ENCODE measurements at places on chromosomes 6 and 20.

DNA sequence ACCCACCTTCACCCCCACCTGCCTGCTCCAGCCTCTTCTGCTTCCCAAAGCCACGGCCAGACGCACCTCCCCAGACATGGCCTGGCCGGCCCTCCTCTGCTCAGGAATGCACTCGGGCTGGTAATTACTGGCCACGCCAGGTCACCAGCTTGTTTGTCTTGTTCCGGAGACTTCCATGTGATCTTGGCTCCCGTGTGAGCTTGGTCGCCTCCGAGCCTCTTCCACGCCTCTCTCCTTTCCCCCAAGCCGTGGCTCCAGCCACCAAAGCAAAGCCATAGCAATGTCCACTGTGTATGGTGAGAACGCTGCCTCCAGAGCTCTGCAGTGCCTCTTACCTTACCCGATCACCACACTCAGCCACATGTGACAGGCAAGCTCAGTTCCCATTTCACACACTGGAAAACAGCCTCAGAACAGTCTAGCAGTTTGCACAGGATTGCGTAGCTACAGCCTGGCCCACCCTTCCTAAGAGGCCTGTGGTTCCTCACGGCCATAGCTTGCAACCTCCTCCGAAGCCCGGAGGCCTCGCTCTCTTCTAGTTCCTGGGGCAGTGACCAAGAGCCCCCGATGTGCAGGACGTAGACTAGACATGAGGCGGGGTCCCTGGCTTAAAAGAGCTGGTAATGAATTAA lies 48.1 kb upstream of the AFDN start:
- no peak for DNase-seq

- DNase-seq = no peak
Observed at GRCh38 chr6:101907356-101908217, 514.1 kb downstream of the GRIK2 start.

- DNase-seq = no peak
Observed at GRCh38 chr6:13808801-13809200, 5.6 kb downstream of the MCUR1 start.

DNA sequence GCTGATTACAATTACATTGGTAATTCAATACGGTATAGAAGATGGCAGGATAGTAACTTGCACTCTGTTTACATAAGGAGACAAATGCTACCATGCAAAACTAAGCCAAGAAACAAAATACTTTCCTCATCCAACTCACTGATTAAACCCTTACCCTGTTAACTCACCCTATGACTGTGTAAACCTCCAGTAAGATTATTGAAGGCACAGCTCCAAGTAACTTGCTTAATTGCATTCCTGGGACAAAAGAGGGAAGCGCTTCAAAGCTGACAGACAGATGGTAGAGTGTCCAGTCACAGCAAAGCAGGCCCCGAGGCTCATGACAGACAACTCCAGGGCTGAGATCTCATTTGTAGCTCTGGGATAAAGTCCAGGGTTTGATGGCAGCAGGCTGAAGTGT lies 6.9 kb upstream of the KIF16B start:
- no peak for DNase-seq

DNA sequence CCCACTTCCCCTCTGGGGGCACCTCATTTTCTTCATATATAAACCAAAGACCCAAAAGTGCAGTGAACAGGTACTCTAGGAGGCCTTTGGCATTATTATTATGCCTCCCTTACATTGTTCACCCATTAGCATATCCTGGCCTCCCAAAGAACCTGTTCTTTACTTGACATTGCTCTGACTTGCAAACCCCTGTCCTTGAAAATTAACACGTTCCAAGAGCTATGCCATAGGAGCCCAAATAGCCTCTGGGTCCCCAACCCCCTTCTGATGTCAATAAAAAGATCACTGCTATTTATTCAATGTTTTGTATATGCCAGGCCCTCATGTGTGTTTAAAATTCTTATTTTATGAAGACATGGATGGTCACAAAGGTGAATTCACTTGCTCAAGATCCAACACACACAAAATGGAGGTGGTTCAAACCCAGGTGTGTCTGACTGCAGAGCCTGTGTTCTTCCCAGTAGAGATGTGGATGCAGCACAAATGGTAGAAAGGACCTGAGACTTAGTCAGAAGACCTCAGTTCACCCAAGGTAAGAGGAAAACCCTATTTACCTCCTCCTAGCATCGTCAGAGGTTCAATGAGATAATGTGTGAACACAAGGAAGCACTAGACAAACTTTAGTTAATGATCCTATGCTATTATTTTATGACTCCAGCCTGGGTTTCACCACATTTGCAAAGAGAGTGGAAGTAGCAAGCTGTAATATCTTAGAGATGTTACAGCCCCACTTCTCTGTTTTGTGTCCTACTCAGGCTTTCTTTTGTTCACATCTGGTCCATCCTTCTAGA lies 36.6 kb downstream of the BCL2L1 start:
- no peak for DNase-seq

GRCh38 chr6:170378502-170378901 lies 71.9 kb downstream of the FAM120B start:
- no peak for DNase-seq

- no peak for DNase-seq
Observed at GRCh38 chr6:12941422-12941821, 224.9 kb downstream of the PHACTR1 start.

DNA sequence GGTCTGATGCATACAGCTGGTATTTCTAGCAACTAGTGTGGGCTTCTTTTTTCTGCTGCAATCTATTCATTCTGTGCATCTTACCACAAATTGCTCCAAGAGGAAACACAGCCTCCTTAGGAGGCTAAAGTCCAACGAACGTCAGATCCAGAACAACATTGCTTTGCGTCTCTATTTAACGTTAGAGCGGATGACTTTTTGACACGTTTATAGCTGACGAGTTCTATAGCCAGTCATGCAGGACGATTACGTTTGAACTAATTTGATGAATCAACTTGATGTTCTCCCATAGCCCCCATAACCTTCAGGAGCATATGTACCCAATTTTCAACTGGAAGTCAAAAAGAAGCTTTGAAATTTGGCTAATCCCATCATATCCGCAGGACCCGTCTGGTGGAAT lies 59.9 kb downstream of the TSHZ2 start:
- no peak for DNase-seq

GRCh38 chr20:5513975-5514516 lies 197.3 kb upstream of the PROKR2 start:
- no peak for DNase-seq

- DNase-seq = no peak
Observed at GRCh38 chr6:134753001-134753400, 196.9 kb downstream of the ALDH8A1 start.

DNA sequence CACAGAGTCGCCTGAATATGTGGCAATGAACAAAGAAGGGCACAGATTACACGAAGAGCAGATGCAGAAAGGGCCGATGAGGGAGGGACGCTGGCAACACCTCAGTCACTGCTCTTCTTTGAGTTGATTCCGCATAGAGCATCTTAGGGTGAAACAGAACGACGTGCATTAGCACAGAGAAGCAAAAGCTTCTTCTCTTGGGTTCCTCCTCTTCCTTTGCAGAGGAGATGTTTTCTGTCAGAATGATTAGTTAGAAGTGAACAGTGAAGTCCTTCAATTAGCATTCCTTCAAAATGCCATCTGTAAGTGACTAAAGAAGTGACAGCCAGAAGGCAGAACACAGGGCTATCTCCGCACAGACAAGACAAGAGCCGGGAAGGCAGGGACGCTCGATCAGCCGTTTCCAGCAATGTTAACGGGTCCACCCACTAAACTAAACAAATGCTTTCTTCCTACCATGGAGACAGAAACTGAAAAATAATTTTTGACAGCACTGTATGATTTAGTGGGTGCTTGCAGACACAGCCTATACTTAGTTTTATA lies 219.8 kb upstream of the AGPAT4 start:
- DNase-seq = no peak

DNA sequence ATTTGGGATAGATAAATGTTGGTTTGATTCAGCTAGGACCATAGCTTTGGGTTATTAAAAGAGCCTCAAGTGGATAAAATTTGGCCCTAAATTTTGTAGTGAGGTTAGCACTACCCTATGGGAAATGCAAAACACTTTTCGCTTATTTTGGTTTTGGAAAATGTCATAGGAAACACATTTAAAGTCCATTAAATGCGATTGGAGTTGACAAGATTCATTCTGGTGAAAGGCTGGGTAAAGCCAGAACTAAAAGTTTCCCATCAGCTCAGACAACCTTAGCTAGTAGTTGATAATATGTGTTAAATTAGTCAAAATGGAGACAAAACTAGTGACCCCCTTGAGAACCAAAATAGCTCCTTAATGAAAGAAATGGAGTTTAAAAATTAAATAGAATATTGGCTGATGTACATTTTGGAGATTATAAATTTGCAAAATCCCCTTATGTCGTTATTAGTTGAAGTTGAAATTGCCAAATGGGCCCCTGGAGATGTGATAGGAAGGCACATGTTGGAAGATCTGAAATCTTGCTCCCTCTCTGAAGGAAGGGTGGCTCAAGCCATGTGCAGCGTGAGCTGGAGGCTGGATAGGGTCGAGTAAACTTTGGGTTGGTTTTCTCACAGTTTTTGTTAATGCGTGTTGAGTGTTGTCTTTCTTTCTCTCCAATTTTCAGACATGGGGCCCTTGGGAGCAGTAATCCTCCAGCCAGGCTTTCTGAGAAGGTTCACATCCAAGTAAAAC lies 72.8 kb downstream of the CD83 start:
- no peak for DNase-seq

GRCh38 chr6:149860834-149861602 lies 3.1 kb downstream of the LRP11 start:
- DNase-seq = no peak

DNA sequence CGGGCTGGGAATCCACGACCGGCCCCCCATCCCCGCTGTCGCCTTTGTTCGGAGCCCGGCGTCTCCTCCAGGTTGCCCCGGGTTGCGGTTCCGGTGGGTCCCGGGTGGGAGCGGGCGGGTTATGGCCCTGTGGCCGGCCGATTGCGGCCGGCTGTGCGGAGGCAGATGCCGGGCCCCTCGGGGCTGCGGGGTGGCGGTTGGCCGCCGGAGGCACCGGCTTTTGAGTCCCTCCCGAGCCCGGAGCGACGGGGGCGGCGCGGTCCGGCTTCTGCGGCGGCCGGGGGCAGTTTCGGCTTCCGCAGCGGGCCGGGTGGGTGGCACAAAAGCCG lies 431 bp downstream of the LOC128125822 start:
- no peak for DNase-seq

DNA sequence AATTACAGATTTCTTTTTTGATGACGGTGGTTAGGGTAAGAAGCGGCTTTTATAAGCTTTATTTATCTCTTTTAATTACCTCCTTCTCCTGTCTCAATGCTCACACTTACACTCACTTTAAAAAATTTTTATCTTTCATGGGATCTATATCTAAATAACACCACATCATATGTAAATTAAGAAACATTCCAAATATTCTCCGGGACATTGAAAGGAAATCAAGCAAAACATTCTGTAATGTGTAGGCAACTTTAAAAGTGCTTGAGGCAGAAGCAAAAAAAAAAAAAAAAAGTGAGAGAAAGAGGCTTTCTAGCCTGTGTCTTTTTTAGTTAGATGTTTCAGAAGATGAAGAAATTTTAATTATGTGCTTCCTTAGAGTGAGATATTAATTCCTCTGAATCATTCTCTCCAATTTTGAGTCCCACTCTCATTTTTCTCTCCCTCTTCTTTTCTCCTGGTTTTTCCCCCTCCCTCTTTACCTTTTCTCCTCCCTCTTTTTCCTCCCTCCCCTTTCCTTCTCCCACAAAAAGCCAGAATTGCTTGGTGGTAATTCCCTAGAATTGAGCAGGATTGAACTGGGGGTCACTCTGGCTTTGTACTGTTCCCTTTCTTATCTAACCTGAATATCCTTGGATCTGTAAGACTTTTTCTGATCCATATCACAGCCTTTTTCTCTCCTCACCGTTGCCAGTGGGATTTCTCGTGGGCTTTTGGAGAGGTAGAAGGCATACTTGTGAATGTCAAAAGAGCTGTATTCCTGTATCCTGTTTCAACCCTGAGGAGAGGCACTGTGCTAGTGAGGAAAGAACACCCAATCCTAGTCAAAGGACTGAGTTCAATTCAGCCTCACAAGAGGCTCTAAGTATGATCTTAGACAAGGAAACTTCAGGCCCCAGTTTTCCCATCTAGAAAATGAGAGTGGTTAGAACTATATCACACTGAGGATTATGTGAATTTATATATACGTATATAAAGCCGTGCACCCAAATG lies 30.4 kb downstream of the KCNQ5 start:
- peak; percentile 11 for DNase-seq

GRCh38 chr20:15656124-15656523 lies 917.1 kb downstream of the KIF16B start:
- no peak for DNase-seq

DNA sequence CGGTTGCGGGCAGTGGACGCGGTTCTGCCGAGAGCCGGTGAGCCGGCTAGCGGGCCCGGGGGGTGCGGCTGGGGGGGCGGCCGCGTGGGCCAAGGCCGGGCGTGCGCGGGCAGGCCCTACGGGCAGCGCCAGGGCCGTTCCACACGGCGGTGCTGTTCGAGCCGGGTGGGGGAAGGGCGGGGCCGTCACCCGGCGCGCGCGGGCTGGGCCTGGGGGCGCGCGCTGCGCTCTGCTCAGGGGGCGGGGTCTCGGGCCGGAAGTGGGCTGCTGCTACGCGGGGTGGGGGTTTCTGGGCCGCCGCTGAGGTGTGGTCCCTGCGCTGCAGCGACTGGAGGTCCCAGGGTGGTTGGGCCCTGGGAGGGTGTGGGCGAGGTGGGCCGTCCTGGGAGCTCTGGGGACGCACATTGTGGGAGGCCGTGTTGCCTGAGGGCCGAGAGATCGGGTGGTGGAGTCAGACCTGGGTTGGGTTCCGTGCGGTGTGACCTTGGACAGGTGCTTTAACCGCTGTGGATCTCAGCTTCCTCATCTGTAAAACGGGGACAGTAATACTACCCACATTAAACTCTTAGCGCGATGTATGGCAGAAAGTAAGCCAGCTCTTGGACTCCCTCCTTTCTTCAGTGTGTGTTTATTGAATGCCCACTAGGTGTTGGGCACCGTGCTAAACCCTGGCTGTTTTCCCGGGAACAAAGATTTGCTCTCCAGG lies 391 bp downstream of the MAPRE1 start:
- DNase-seq = peak; percentile 96

- no peak for DNase-seq
Observed at GRCh38 chr20:18722371-18722770, 91.2 kb upstream of the SCP2D1 start.

DNA sequence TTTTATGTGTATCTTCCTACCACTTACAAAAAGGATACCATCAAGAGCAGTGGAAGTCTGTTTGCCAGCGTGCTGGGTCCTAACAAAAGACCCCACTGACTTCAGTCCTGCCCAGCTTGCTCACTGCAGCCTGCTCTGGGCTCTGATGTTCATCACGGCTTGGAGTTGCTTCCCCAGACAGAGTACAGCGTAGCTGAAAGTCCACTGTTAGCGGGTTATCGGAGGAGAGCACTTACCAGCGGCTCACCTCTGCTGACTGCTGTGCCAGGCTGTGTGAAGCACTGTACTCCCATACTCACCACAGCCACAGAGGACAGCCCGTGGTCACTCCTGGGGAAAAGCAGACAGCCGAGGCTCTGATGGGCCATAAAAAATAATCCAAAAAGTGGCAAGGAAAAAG lies 40.2 kb downstream of the CTCFL start:
- no peak for DNase-seq

DNA sequence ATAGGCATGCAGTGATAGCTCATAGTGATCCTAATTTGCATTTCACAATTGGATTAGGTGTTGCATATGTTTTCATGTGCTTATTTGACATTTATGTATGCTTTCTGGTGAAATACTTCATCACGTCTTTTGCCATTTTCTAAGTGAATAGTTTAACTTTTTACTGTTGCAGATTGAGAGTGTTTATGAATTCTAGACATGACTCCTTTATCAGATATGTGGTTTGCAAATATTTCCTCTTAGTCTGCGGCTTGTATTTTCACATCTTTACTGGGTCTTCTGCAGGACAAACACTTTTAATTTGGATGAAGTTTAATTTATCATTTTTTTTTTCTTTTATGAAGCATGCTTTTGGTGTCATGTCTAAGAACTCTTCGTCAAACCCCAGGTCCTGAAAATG lies 39.2 kb downstream of the CCN2 start:
- DNase-seq = no peak

Measured in GM23338 (cell line).